A549 (cell line): ENCODE measurements at places on chromosomes 16 and 17.

- DNase-seq = no peak
Measured at GRCh38 chr17:39194985-39195524, 2.4 kb downstream of the CACNB1 start.

DNA sequence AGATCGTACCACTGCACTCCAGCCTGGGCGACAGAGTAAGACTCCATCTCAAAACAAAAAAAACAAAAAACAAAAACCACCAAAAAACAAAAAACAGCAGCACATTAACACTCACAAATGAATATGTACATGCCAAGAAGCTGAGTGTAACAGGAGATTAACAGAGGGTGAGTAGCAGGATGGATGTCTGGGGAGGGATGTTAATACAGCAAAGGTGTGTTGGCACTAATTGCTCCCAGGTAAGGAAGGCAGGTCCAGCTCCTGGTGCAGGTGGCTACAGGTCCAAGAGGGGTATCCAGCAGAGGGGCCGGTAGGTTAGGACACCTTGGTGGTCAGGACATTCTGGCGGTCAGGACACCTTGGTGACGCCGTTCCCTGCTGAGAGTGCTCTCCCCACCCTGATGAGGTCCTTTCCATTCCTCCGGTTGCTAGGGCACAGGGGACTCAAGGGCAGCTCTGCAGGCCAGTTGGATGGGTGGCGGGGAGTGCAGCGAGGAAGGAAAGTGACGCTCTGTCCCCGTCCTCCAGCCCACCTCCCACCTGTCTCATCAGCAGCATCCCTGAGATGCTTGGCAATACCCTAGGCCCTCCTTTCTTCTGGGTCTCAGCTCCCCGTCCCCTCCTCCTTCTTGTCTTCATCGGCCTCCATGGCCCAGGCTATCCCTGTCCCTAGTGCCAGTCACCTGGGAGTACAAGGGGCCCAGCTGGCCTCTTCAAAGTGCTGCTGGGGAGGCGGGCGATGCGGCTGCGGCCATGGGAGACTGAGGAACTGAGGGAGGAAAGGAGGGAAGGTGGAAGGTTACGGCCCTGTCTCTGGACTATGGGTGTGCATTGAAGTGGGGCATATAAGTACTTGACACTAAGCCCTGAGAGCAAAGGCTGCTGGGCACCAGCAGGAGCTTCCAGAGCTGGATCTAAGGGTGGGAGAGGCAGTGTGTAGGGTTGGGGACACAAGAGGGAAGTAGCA lies 10.7 kb upstream of the GFAP start:
- no peak for DNase-seq

- no peak for DNase-seq
Measured at GRCh38 chr17:61766520-61766919, 96.8 kb downstream of the BRIP1 start.

DNA sequence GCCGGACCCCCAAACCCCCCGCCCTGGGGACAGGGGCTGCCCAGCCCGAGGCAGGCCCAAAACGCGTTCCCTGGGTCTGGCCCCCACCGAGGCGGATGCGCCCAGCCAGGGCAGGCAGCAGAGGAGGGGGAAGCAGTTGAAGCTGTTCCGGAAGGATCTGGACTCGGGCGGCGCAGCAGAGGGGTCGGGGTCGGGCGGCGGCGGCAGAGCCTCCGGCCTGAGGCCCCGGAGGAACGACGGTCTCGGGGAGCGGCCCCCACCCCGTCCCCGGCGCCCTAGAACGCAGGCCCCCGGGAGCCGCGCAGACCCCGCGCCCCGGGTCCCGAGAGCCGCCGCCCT lies 22.9 kb upstream of the ZFPM1 start:
- DNase-seq = no peak

GRCh38 chr17:79137789-79138165 lies 63.2 kb downstream of the ENGASE start:
- no peak for DNase-seq

GRCh38 chr16:29644338-29644857 lies 18.6 kb upstream of the SPN start:
- DNase-seq = no peak
